ENCODE measurements at places on chromosomes 7 and 10.

- no peak for DNase-seq
Measured at GRCh38 chr7:107173191-107173590, 4.4 kb downstream of the HBP1 start.

DNA sequence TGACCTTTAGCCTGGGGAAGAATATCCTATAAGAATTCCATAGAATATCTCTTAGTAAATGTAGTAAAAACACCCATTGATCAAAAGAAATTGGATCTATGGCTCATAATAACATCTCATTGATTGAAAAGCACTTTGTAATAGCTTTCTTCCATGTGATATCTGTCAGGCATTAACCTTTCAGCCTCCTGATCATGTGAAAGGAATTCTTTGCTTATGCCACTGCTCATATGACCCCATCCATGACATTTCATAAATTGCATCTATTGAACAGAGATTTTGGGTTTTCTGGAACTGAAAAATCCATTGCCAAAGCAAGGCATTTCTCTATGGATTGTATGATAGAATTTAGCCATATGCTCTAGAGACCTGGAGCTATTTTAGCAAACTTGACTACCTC lies 519.3 kb upstream of the PFKP start:
- DNase-seq, result no peak

DNA sequence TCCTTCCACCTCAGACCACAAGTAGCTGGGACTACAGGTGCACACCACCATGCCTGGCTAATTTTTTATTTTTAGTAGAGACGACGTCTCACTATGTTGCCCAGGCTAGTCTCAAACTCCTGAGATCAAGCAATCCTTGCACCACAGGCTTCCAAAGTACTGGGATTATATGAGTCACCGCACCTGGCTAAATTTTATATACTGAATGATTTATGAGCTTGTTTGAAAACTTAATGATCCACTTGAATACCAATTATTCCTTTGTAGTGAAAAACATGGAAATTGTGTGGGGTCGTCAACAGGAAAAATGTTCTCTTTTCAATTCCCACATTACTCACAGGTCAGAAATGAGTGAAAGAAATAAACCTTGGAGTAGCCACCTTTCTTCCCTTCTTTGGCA lies 31.3 kb downstream of the RAPGEF5 start:
- DNase-seq, result no peak

- no peak for DNase-seq
Measured at GRCh38 chr10:132693676-132694075, 92.3 kb downstream of the NKX6-2 start.

- DNase-seq, result no peak
Measured at GRCh38 chr10:89426230-89426868, 12.0 kb downstream of the IFIT5 start.

GRCh38 chr10:102311025-102311420 lies 65.7 kb downstream of the GBF1 start:
- DNase-seq, result no peak

All from stimulated activated CD8-positive, alpha-beta memory T cell treated with anti-CD3 and anti-CD28 coated beads, Interleukin-4, amount 100 ng/mL, for 1 hour (primary cell).